ENCODE measurements at places on chromosomes 5 and 9.

DNA sequence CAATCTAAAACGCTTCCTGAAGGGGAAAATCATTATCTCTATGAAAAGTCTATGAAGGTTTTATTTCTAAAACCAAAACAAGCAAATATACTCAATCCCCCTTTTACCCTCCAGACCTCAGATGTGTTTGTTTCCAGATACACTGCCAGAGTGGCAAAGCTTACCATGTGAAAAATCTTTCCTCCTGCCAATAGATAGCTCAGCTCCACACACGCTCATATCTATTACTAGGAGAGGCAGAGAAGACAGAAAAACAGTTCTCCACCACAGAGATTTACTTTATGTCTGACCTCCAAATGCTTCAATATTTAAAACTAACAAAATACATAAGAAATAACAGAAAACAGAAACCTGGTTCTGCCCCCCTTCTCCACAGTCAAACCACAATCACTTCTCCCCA lies 7.0 kb downstream of the IRX2 start:
- DNase-seq, result no peak

DNA sequence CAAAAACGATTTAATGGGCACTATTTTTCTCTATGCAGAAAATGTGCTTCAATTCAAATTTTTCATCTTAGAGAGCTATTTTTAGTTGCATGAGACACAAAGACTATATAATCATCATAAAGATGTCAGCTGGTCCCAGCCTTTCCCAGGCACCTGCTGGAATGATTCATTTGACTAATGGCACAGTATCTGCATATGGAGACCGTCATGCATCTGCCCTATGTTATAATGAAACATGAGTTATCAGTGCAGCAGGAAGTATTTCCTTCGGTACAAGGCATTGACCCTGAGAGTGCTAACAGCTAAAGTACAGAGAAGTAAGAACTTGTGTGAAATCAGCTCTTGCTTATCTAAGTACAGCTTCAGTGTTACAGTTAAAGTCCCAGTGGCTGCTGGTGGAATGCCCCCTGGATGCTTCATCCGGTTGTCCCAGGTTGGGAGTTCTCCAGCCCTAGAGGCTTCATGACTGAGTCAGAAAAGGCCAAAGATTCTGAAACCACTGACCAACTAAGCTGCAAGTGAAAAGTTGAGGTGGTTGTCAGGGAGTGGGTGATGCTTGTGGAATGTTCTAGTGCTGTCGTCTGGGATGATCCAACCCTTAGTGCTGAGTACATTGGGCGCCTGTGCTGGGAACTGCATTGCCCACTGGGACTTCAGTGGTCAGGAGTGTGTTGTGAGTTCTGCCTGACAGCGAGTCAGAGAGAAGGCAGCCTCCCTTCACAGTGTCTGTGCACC lies 57.2 kb downstream of the MTRR start:
- peak; percentile 97 for DNase-seq

GRCh38 chr5:39661026-39661779 lies 236.4 kb upstream of the DAB2 start:
- peak; percentile 42 for DNase-seq

GRCh38 chr5:135891268-135891667 lies 4.4 kb downstream of the IL9 start:
- DNase-seq, result no peak

DNA sequence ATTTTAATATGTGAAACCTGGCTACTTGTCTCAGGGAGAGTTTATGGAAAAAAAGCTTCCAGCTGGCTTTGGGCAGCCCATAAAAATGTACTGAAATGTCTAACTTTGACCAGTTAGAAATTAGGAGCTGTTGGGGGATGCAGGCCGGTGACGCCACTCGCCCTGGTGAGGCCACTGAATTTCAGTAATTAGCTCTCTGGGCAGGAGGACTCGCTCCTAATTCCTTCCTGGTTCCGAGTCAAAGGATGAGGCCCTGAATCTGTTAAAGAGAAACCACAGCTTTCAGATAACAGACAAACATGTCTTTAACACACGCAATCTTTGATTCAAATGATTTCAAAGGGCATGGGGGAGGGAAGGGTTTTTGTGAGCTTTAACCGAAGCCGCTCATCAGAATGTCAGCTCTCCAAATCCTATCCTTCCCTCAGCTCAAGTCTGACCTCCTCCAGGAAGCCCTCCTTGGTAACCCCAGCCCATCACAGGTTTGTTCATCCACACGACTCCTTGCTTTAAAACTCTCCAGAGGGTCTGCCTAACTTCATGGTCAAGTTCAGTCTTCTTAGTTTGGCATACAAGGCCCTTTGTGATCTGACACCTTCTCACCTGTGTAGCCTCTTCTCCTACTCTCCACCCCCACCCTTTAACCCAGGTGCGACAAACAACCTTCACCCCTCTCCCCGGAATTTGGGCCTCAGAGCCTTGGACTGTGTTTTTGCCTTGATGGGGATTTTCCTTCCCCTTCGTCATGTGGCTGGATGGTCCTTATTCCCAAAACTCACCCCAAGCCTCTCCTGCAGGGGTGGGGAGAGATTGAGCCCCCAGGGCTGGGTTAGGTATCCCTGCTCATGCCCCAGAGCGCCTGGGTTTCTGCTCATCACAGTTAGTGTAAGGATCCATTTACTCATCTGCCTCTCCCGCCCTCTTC lies 13.6 kb upstream of the PHF19 start:
- no peak for DNase-seq

All from non-pigmented ciliary epithelial cell (primary cell).